ENCODE measurements at places on chromosomes 12 and 14.

DNA sequence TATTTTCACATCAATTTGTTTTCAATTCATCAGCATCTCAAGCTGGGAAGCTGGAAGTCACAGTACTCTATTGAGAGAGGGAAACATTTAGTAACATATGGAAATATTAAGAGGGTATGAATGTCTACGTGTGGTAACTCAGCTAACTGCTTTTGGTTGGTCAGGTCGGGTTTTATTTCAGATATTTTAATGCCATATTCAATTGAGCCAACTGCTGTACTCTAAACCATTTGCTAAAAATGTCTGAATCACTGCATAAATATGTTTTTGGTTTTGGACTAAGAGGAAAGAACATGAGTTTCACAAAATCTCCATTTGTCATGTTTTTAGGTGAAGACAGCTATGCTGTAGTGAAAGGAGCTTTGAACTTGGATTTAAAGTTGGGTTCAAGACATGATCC lies 18.9 kb upstream of the PPFIBP1 start:
- no peak for DNase-seq

DNA sequence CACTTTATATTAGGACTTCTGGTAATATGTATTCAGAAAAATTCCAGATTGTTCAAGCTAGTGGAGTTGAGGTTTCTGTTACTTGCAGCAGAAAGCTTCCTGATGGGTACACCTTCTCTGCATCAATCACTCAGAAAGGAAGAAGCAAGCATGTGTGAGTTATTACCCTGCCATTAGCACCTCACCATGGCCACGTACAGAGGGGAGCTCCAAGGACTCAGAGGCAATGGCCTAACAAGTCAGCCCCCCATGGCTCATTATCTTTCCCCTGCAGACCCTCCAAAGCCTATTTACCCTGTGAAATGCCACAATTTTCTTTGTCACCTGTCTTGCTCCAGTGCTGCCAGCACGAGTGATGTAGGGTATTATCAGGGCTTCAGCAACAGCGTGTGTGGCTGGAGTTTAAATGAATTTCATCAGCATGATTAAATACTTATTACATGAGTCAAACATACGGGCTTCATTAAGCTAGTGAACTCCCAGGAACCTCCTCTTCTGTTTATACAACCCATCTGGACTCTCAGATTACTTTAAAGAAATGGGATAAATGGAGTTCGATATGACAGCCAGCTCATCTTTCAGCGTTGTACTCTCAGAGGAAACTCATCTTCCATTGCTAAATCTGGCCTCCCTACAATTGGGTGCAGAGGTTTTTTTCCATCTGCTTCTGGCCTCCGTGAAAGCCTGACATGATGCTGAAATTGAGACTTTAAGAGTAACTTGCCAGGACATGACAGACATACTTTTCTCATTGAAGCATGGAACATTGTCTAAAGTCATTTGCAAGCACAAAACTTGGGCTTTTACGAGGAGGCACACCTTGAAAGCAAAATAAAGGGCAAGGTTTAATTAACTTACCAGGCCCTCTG lies 135.9 kb downstream of the TMEM30B start:
- DNase-seq, result no peak

GRCh38 chr12:65631621-65632111 lies 192.6 kb upstream of the HMGA2 start:
- DNase-seq, result no peak

DNA sequence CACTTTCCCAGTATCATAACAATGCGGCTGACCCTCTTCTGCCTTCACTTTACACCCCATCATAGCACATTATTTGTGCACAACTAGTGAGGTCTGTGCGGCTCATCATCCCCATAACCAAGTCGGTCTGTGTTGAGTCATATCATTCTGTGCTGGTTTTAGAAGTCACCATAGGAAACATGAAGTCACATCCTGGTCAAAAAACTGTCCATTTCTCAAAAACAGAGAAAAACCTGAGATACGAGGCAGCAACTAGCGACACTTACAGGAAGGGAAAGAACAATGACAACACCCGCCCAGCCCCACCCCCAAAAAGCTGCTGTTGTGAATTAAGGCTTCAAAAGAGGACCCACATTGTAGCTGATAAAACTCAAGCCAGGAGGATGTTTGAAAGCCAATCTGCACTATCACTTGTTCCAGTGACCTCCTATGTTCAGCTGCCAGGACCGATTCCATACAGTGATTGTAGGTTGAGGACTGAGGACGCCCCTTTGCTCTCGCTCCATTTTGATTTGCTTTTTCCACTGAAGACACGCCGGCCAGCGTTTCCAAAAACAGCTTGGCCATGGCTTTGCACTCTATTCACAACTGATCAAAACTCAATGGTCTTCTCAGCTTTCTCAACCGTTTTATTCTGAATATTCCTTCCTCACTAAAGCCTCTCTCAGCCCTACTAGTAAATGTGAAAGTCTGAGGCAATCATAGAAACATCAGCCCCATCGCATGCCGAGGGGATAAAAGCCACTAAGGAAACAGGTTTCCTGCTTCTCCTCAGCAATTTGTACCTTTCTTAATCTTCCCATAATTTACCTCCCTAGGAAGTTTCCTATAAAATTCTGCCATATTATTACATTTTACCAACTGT lies 87.5 kb downstream of the DUSP16 start:
- DNase-seq, result no peak

- DNase-seq, result no peak
Measured at GRCh38 chr12:91099341-91099740, 12.0 kb downstream of the LUM start.

- no peak for DNase-seq
Measured at GRCh38 chr14:49939884-49940510, 47.1 kb downstream of the ARF6 start.

DNA sequence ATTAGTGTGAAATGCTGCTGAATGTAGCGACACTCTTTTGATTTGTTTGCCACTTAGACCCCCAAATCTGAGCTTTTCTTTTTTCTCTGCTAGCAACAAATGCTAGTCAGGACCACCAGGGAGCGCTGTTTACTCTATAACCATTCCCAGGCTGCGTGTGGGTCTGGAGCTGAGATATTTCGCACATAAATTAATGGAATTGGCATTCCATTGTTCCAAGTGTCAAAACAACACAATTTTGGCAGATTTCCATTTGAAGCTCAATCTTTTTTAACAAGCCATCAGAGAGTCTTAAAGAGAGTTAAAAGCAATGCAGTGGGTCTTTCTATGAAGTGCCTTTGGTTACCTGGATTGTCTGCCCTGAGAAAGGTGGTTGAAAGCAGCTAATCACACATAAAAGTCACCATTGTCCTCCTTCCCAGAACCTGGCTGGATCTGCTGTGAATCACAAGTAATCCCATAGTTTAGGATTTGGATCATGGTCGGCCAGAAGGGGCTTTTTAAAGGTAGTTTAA lies 7.4 kb upstream of the TMEM132C start:
- DNase-seq, result no peak

DNA sequence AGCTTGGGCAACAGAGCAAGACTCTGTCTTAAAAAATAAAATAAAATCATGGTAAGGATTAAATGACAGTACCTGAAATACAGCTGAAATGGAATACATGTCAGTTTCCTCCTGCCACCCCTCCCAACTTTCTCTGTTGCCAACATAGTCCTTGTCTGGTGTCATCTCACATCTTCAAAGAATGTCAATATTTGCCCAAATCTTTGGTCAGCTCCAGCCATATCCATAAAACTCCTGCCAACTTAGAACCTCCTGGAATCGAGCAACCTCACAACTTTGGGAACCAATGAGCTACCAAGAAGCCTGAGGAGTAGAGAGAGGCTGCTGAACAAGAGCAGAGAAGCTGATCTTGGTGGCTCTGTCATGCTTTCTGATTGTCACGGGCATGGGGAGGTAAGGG lies 10.8 kb upstream of the LRRC10 start:
- no peak for DNase-seq

- no peak for DNase-seq
Measured at GRCh38 chr14:50013198-50013918, 103.0 kb downstream of the VCPKMT start.

DNA sequence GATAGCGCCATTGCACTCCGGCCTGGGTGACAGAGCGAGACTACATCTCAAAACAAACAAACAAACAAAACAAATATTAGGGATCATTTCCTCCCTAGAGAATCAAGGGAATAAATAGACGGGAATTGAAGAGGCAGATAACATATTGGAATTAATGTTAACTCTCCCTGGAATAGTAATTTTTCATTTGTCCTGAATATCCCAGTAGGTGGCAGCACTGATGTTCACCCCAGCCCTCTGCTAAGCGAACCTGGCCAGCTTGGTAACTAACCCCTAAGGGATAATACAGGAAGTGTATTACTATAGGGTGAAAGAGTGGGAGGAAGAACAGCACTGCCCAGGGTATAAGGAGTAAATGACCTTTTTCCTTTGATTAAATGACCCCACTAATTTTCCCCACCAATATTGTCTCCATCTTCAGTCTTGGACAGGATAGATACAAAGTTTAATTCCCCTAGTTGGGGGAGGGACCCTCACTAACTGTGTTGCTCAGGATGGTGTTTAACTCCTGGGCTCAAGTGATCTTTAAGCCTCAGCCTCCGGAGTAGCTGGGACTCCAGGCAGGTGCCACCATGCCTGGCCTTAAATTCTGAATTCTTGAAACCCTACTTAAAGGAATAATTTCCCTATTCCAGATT lies 40.5 kb downstream of the SLC2A14 start:
- peak; percentile 36 for DNase-seq

DNA sequence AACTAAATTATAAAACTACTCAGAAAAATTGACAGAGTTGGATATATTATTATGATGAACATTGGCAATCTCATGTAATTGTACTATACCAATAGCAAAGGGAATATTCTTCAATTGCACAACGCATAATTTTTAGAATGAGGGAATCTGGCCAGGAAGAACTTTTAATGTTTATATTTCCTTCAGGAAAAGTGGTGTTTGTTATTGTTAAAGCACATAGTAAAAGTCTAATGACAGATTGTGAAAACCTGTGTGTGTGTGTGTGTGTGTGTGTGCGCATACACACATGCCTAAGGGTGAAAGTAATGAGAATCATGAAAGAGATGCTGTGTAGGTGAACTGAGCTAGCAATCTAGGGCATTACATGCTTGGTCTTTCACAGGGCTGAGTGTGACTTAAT lies 877.7 kb downstream of the SLC6A15 start:
- no peak for DNase-seq

GRCh38 chr14:67837011-67837624 lies 17.5 kb downstream of the RAD51B start:
- DNase-seq, result no peak

DNA sequence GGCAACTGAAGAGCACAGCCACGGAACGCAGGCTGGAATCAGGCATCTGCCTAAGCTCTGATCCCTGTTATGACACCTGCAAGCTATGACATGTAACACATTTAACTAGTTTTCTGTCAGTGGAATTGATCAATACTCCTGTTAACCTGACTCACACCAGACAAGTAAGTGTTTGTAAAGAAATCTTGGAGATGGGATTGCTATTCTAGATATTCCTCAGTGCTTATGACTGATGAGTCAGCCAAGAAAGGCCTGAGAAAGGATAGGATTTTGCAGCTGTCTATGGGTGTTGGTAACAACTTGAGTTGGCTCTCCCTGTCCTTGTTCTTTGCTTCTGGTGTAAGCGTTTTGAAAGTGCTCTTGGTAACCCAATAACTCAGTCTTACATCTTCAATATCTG lies 110.5 kb downstream of the GPR135 start:
- DNase-seq, result no peak

DNA sequence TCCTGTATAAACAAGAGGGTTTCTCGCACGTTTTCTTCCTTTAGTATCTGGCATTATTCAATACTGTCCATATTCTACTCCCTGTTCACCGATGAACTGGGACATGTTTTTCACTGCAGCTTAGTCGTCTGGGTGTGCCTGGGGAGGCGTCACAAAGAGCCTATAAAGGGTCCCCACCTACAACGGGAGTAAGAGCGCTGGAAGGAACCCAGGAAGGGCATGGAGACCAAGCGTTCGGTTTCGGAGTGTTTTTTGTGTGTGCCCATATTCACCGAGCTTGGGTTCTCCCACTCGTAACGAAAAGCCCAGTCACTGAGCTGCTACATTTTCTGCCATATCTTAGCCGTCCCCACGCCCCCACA lies 592 bp upstream of the USP15 start:
- DNase-seq, result no peak

DNA sequence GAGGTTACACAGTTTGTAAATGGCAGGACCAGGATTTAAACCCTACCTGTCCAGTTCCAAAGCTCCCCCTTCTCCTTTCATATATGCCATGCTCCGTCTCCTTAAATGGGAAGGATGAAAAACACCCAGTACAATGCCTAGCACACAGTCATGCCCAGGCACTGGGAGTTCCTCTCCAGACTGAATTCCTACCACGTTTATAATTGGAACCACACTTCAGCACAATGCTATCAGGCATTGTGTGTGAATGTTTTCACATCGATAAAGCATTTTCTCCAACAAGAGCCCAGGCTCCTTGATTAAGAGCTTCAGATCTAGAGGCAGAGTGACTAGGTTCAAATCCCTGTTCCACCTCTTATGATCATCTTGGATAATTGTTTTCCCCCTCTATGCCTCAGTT lies 2.7 kb upstream of the NUAK1 start:
- no peak for DNase-seq

DNA sequence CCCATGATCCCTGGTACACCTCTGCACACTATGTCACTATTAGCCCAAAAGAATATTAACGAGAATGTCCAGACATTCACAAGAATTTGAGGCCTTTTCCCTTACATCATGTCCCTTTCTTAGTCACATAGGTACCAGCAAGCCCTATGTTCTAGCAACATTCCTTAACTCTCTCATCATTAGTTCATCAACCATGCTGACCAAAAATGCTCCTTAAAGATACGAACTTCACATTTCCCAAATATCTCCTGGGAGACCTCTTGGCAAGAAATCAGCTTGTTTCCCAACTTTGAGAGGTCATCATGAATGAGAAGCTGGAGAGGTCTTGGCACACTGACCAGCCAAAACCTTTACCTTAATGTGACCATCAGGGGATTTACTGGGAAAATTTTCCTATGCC lies 4.6 kb downstream of the SALL2 start:
- DNase-seq, result no peak

DNA sequence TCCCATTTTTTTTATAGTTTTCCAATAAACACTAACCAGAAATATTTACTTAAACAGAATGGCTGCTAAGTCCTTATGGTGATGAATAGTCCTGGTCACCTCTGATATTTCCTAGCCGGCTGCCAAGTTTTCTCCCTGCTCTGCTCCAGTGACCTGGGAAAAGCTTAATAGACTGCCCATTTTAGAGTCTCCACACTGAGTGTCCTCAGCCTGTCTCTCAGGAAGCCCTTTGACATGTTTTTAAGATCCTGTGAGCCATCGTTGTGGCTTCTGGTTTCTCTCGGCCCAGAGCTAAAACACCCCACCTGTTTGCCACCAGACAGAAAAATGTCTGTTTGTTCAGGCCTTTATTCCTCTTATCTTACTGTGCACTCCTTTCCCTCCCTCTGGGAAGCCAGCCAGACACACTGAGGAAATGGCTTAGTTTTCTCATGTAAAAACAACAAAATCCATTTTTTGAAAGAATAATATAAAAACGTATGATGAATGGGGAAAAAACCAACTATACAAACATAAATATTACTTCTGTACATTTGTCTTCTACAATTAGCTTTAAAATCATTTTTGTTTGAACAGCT lies 25.4 kb upstream of the ALDH2 start:
- DNase-seq, result no peak

Measured in stimulated activated CD4-positive, alpha-beta T cell treated with anti-CD3 and anti-CD28 coated beads, Interleukin-2, amount 100 ng/mL, for 48 hours (primary cell).